ENCODE measurements at places on chromosomes 2 and 18.

GRCh38 chr18:32355896-32356295, 114.8 kb downstream of the GAREM1 start:
- no peak for DNase-seq

- no peak for DNase-seq
These were observed 74.6 kb downstream of the ASXL3 start for GRCh38 chr18:33652635-33653034.

DNA sequence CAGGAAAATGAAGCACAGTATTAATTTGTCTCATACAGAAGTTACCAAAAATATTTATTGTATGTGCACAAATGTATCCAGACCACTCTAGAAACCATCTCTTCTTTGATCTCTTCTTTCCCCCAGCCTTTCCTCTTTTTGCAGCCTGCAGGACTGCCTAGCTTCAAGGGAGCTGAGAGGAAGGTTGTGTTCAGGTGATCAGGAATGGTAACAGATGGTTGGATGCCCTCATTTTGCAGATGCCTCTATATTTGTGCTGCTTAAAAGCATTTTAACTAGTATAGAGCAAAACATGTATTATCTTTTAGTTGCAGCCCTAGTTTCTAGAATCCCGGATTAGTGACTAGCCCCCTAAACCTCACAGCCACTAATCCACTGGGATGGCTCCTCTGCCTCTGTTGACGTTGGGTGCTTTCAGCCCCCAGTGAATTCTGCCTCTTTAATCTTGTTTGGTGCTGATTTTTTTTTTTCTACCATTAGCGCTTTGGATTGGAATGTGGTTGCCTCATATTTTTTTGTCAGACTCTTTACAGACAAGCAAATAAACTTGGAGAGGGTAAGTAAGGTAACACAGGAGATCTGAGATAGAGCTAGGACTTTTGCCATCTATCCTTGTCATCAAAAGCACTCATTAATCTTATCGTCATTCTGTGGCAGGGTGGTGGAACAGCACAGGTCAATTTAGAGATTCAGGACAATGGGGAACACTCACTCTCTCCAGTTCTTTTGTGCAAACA, 103.8 kb upstream of the NDUFV2 start:
- DNase-seq, result peak; percentile 78

- DNase-seq, result no peak
These were observed 279.1 kb downstream of the ZEB2 start for GRCh38 chr2:144240656-144241339.

DNA sequence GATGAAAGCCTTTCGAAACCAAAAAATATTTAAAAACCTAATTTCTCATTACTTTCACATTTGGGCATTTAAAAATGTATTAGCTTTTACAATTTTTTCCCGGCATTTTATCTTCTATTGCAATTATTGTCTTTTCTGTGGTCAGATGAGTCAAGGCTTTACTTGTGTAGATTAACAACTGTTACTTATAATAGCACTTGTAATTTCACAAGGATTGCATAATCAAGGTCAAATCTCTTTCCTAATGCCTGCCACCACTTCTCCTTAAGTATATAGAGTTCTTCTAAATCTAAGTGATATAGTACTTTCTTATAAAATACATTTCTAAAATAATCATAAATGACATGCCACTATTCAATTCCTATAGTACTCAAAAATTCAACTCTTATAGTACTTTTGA, 67.2 kb downstream of the SLC8A1 start:
- DNase-seq, result no peak

Measured in cerebellum (tissue), 4 donors.